NCI-H187 (cell line): ENCODE measurements at places on chromosomes 2 and 18.

DNA sequence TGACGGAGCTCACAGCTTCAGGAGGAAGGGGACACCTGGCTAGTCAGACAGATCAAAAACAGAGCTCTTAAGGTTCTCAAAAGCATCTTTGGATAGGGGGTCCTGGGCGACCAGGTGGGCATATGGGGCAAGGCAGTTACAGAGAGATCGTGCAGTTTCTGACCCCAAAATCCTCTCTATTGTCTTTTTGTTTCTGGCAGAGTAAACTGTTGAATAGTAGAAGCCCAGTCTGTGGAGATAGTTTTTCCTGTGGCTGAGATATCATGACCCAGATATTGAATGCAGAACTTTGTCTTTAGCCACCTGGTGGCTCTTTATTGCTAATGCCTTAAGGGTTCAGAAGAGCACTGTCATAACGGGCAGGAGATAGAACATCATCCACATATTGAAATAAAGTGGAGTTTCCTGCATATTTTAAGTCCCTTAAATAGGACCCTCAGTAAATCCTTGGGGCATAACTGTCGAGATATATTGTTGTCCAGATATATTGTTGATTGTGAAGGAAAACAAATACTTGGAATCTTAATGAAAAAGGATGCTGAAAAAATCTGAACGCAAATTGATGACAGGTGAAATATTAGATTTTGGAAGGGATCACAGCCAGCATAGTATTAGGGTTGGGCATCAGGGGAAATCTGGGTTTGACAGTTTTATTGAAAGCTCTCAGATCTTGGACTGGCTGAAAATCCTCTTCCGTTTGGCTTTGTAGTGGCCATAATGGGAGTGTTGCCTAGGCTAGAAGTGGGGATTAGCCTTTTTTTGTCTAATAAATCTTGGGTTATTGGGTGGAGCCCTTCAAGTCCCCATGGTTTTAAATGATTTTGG lies 14.1 kb upstream of the ZDBF2 start:
- no peak for DNase-seq

DNA sequence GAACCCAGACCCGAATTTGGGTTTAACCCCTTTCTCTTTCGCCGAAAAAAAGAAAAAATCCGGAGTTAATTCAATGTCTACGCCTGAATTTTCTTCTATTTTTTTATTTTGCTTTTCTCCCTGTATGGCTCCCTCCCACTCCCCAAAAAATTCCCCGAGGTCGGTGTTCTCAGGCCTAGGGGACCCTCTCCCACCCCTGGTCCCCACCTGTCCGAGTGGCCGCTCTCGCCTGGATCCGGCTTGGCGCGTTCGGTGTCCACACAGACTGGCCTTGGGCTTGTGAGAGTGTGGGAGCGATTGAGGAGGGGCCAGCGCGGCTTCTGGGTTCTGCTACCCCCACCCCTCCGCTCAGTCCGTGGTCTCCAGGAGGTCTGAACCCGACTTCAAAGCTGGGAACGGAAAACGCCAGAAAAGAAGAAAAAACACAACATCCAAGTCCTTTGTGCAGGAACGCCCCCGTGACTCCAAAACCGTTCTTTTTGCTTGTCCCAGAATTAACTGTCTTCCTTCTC lies 5.7 kb upstream of the EN1 start:
- no peak for DNase-seq

GRCh38 chr2:183951630-183952029 lies 646.7 kb upstream of the ZNF804A start:
- DNase-seq = no peak

DNA sequence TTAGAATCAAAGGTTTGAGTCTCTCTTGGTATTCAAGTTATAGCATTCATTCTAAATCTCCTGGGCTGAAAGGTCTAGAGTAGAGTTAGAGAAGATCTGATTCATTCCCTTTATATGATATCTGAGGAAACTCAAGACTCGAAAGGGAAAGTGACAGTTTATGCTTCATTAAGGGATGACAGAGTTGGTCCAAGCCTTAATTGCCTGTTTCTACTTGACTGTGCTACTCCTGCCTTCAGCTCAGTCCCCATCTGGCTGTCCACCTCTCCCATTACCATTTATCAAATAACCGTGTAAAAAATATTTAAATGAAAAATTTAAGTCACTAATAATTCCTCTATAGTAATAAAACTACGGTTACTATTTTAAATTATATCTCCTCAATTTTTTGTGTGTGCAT lies 537.1 kb upstream of the MEX3C start:
- DNase-seq = no peak

- no peak for DNase-seq
These were observed 736.1 kb downstream of the GALR1 start for GRCh38 chr18:77985526-77986281.

DNA sequence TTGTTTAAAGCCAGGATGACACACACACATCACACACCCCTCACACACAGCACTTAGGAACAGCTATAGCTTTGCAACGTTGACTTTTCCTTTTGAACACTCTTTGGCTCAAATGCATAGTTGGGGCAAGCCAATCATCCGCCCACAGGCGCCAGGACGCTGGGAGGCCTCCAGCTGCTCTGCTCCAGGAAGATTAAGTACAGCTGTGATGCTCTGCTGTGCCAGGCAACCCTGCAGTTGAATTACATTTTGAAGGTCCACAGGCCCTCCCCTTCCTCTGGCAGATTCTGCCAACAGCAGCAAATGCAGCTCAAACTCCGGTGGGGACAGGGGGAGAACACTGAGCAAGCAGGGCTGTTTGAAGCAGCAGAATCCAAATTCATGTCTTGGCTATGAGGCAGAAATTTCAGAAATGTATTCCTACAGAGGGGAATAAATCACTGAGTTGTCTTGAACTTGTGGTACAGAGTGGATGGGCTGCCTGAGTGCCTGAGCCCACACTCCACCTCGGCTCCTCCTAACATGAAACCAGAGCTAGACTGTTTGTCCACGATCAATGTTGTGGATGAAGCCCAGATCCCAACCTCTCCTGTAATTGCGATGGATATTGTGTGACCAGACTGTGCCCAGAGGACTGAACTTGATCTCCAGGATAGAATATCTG lies 86.5 kb upstream of the PPP1CB start:
- DNase-seq = no peak

DNA sequence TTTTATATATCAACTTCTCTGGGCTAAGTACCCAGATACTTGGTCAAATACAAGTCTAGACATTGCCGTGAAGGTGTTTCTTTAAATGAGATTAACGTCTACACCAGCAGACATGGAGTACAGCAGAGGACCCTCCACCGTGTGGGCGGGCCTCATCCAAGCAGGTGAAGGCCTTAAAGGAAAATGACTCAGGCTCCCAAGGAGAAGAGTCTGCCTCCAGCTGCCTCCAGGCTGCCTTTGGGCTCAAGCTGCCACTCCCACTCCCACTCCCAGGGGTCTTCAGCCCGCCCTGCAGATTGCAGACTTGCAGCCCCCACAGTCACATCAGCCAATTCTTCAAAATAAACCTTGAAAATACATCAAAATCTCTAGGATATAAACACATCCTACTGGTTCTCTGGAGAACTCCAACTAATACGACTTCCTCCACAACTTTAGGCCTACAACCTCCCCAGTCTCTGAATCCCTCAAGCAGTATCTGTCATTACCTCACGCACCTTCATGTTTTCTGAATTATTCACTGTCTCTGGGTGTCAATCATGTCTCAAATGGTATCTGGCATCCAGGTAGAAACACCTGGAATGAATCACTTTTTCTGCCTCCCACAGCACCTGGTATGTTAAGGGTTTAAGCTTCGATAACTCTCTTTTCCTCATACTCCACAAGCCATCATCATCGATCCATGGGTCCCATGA lies 6.9 kb downstream of the ITGB1BP1 start:
- DNase-seq = no peak

DNA sequence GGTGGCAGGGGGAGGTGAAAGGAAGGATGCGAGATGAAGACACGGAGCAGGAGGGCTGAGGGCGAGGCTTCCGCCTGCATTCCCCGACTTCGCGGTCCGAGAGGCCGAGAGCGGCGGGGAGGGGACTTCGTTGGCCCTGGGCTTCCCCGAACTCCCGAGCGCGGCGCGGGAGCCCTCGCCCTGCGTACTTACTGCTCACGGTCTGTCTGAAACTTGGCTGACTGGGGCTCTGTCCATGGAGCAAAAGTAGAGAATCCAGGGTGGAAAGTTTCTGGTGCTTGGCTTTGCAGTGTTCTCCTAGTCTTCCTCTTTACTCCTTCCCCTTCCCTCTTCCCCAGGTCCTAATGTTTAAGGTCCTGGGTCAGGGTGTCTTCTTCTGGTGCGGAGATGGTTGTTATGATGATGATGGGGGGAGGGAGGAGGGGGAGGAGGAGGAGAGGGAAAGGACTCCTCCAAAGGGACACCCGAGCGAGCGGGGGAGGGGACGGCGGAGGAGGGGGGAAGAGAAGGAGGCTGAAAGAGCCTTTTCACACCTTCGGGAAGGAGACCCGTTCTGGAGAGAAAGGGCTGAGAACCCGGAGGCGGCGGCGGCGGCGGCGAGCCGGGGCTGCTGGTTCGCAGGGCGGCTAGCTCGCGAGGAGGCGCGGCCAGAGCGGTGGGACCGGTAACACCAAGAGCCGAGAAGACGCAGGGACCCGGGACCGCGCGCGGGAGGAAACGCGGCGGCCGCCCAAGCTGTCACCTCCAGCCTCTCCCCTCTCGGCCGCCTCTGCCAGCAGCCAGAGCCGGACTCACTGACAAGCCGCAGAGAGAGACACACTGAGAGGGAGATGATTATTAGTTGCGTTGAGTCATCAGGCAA lies at the start of gene SATB2:
TSS of gene SATB2 (minus strand) at position 793 of the 862 bp plus-strand sequence. CDS start 1,902 bp downstream, outside the sequence.
- DNase-seq = peak; percentile 29
